Naive B cell (primary cell): ENCODE measurements at places on chromosomes 5 and 9.

DNA sequence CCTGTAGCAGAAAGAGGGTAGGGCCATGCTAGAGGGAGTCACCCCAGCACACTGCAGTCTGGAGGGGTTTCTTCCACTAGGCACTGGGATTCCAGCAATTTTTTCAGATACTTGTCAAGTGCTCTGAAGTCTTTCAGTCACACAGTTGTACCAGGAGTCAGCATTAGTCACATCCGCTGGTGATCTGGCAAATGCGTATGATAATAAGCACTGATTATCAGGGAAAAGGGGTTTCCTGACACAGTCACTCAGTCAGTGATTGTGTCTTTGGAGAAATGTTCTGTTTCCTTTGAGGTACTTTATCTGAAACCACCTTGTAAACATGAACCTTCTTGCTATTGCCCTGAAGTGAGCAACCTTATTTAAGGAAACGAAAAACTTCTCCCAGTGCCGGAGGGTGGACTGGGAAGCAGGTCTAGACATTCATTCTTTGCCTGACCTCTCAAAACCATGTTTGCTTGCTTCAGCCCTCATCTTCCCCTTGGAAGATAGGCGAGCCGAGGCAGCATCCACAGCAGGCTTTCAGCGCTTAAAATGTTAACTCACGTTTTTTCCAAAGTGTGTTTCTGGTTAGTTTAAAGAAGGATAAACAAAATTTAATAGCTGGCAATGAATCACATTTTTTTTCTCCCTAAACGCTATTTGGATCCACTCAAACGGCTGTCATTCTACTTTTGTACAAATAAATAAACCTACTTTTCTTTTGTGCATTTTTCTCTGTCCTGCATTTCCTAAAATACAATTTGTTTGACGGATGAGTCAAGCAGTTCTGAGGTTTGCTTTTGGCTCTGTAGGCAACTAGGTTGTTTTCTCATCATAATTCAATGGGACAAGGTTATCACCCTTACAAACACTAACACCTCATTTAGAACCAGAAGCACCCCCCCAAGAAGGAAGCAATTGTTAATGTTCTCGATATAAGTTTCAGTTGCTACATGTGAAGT, 77.7 kb downstream of the FOXD1 start:
- no peak for DNase-seq

- DNase-seq = no peak
Measured at GRCh38 chr5:179588166-179588565, 35.3 kb downstream of the HNRNPH1 start.

- peak; percentile 46 for DNase-seq
Measured at GRCh38 chr5:32311404-32312196, 1.1 kb downstream of the MTMR12 start.

DNA sequence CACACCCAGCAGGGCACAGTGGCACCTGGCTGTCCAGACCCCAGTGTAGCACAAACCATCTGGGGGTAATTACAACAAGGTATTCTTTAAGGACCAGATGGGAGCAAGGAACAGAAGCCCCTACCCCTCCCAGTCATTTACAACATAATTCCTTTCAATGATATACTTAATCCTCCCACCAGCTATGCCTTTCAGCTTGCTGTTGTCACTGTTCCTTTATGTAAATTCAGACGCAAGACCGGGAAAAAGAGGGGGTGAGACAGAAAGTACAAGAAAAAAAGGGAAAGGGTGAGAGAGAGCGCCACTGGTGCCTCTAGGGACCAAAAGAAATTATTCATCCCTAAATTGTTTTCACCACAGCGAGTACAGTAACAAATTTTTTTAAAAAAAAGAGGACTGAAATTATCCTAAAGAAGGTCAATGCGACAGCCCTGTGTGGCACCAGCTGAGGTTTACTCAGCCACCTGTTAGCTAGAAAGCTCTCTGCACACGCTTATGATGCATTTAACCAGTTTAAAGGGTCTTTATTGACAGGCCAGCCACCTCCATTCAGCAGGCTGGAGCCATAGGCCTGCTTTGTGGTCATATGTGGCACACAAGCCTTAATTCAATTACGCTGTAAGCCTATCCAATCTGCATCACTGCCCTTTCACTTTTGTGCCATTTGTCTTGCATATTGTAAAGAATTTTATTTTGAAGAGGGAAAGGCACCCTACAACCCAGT, 210.2 kb upstream of the ISL1 start:
- no peak for DNase-seq

DNA sequence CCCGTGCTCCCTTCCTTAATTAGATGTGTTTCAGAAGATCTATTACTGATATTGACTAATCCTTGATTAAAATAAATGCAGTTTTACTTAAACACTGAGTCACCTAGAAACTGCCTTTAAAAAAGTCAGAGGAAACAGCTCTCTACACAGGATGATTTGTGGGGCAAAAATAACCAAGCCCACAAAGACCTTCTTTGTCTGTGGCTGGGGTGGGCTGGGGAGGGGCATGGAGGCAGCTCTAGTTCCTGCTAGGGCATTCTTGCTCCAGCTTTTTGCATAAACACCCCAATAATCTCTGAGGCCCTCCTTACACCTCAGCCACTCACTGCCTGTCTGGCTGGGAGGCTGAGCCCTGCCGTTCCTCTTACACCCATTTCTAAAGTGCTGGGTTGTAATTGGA, 227.6 kb upstream of the DAP start:
- no peak for DNase-seq

DNA sequence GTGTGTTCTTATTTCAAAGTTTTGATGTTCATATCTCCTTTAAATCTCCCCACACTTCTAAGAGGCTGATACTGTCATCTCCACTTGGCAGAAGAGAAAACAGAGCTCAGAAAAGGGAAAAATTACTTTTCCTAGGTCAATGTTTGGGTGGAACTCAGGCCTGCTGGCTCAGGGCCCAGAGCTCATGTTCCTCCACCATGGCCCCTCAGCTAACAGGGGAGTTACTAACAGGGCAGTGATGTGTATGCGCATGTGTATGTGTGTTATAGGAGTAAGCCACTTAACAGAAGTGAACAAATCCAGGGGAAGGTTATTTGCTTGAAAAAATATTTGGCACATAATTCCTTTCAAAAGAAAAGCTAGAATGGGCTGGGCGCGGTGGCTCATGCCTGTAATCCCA, 2.5 kb downstream of the C1QTNF2 start:
- no peak for DNase-seq
